ENCODE measurements at places on chromosomes 3 and 15.

- no peak for DNase-seq
Observed at GRCh38 chr15:93987068-93987467, 244.3 kb upstream of the MCTP2 start.

DNA sequence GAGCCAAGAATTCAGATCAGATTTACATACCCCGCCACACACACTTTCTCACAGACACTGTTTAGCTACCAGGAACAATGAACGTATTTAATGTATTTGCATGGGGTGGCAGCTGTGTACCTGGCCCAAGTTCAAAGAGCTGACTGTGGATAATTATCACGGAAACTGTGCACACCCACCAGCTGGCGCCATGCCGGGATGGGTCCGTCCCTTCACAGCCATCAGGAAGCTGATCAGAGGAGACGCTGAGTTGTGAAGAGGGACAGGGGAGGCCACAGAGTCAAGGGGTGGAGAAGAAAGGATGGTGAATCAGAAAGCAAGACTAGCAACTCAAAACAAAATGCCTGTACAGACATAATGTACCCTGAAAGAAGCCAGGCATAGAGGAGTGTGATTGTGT, 13.1 kb upstream of the PLA2G4D start:
- DNase-seq, result peak; percentile 6

- DNase-seq, result peak; percentile 35
Observed at GRCh38 chr3:11718637-11719405, 75.1 kb upstream of the VGLL4 start.

DNA sequence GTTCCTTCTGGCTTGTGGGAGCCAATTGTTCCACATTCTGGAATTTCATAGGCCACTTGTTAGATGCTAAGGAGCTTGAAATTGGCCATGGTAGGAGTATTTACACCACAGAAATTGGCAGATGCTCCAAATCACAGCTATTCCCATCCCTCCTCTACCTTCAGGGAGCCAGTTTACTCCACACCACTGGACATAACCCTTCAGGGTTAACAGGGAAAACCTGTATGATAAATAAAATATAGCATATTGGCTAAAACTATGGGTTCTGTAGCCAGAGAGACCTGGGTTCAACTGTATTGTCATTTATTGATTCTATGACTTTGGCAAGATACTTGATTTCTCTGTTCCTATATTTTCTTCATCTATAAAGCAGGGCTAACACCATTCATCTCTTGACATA, 384.2 kb upstream of the PROK2 start:
- no peak for DNase-seq

DNA sequence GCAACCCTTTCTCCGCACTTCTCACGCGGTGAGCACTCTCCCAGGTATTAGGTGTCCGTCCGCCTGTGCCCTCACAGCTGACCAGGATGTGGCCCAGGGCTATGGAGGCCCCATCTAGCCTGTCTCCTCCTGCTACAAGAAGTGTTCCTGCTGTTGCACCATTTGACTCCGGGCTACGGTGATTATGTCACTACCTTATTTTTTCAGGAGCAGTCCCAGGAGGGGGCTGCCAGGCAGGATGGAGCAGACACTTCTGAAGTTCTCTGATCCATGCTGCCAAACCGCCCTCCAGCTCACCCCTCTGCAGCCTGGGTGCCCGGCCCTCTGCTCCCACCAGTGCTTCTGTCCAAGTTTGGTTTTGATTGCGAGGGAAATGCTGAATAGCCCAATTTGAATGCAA, 36.9 kb downstream of the ZXDC start:
- DNase-seq, result no peak

DNA sequence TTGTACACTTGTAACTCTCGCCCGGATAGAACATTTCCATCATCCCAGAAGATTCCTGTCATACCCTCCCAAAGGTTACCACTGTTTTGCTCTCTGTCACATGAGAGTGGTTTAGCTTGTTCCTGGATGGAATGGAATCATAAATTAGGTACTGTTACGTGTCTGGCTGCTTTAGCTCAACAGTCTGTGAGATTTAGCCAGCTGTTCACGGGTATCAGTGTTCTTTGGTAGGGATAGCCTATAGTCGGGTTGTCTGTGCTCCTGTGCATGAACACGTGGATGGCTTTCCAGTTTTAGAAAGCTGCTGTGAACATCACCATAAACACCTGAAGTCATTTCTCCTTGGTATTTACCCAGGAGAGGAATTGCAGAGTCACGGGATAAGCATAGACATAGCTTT, 58.2 kb upstream of the NR2C2 start:
- no peak for DNase-seq

DNA sequence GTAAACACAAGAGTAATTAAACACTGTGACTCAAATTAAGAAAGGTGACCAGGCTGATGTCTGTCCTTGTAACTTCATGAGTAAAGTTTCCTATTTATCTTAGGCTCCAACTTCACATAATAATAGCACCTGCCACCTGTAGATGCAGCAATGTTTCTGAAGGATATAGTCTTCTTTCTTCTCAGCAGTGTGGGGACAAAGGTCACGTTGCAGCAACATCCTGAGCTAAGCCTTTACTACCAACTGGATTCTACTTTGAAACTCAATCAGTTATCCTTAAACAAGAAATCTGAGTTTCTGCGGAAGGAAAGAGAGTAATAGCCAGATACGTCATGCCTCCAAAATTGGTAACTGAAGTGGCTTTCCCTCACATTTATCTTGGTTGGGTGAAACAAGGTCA, 253.1 kb downstream of the RBMS3 start:
- no peak for DNase-seq

DNA sequence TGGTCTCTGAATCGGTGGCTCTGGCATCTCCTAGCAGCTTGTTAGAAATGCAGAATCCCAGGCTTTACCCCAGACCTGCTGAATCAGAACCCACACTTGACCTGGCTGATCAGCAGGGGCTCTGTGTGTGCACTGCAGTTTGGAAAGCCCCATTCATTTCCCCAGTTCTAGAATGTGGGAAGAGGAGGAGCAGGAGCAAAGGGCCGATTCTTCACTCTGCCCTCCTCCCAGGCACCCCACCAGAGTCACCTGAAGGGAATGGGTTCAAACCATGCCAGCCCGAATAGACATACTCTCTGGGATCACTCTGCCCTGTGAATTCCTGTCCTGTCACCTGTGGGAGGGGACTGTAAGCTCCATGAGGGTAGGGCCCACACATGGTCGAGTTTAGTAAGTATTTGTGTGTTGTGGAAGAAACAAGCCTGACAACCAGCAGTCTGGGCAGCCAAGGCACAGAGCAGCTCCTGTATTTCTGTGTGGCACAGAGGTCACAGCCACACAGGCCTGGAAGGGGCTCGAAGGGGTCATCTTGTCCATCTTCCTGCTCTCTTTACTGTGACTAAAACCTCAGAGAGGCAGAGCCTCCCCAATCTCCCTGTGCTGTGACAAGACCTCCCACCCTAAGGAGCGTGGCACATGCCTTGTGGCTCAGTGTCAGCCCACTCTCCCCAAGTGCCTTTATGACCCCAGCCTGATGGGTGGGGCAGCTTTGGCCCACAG, 29.0 kb upstream of the HHATL start:
- no peak for DNase-seq

- no peak for DNase-seq
Observed at GRCh38 chr3:164208821-164209220, 869.5 kb downstream of the SI start.

- DNase-seq, result no peak
Observed at GRCh38 chr15:60735559-60736047, 256.7 kb upstream of the ICE2 start.

DNA sequence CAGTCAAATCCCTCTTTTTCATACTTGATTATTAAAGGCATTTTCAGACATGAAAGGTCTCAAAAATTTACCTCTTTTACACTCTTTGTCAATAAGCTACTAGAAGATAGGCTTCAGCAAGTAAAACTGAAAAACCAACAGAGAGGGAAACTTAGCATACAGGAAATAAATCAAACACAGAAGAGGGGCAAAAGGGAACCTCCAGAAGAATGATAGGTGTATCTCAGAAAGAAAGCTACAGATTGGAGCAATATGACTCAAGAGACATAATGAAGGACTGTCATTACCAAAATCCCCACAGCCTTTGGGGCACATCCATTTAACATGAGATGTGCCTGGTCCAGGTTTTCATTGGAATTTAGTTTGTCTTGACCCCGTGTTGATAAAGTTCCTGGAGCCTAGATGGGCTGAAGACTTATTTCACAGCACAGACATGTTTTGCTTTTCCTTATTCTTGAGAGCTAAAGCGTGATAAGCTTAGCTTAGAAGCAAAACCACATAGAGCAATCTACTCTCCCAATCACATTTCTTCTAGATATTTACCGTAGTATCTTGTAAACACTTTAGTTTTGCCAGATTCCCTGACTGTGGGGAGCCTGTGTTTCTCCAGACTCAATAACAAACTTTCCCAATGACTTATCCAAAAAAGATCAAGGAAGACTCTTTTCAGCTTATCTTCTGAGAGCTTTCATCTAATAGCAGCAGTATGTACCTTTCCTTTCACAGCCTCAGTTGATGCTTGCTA, 11.7 kb downstream of the LRRFIP2 start:
- DNase-seq, result no peak
